Vagina (tissue), 2 donors: ENCODE measurements at places on chromosomes 7 and 10.

DNA sequence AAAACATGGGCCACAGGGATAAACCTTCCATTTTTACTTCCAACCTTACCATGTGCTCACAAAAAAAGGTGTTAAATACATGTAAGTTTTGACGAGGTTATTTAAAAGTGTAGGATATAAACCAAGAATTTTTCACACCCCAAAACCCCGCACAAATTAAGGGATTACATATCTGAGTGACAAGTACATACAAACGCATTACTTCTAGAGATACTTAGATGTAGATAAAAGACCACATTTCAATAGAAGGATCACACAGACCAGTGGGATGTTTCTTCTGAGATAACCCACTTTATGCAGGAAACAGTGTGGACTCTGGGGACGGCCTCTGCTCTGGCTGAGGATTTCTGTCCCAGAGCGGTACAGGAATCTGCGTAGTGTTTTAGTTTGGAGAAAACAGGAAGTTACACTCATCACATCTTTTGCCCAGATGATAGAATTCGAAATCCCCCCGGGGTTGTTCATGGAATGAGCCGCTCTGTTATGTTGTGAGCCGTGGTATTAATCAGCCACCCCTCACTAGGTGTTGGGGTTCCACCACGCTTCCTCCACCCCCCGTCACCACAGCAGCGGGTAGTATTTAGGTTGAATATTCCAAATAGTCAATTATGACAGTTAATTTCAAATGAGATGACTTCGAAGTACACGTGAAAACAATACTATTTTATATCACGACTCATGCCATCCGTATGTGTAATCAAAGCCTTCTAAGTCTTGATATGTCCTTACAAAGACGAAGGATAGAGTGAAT lies 1.3 kb upstream of the CUL1 start:
- DNase-seq = no peak

GRCh38 chr10:9965341-9965740 lies 1052.3 kb upstream of the CELF2 start:
- no peak for DNase-seq

DNA sequence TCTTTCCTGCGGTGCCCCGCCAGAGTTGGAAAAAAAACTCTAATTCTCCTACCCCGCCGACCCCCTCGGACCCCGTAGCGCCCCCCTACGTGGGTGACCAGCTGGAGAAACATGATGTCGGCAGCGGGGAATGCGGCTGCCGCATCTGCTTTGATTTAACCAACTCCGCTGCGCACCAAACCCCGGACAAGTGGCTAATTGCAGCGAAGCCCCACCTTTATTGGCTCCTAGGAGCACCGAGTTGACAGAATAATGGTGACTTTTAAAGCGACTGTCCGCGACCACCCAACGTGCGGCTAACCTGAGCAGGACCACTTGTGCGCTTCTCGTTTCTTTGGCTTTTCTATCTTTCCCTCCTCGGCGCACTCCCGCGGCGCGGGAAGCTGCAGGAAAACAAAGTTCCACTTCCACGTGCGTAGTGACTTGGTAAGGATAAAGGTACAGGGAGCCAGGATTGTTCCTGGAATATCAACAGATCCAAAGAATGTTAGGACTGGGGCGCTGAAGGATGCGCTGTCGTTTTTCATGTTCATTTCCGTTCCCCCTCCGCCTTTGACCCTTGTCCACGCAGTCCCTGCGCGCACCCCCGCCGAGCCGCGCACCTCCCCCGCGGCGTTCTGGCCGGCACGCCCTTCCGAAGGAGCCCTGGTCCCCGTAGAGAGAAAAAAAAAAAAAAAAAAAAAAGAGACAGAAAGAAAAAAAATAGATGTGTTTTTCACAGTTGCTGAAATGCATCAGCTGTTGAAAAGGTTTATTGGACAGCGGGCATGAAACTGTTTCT lies 1.4 kb downstream of the WNT16 start:
- DNase-seq = no peak

DNA sequence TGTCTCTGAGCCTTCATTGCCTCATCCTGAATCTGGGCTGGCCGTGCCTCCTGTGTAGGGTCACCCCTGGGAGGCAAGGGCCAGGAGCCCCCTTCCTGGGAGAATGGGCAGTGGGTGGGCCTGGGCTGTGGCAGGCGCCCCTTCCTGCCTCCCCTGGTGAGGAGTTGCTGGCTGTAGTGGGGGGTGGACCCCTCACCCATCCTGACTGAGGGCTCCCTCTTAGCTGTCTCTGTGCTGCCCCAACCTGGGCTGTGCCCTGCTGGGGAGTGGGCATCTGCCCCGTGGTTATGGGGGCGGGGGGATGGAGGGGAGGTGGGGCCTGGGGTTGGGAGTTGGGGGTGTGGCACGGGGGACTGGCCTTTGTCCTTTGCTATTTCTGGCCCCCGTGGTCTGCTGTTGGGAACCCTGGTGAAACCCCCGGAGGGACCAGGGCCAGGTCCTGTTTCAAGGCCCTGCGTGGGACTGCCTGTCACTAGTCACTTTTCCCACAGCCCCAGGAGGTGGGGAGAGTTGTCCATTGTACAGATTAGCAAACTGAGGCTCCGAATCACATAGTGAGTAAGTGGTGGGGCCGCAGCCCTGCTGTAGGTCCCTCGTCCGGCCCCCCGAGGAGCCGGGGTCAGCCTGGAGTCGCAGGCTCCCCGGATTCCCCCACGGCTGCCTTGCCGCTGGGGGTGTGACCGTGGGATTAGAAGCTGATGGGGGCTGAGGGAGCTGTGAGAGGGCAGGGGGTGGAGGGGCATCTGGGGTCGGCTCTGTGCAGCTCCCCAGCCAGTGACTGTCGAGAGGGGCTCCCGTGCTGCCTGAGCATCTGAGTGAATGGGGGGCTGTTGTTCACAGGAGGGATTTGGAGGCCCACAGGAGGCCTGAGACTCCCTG lies 2.7 kb downstream of the TTYH3 start:
- no peak for DNase-seq

GRCh38 chr7:100157334-100158228 lies 942 bp downstream of the TRAPPC14 start:
- no peak for DNase-seq

DNA sequence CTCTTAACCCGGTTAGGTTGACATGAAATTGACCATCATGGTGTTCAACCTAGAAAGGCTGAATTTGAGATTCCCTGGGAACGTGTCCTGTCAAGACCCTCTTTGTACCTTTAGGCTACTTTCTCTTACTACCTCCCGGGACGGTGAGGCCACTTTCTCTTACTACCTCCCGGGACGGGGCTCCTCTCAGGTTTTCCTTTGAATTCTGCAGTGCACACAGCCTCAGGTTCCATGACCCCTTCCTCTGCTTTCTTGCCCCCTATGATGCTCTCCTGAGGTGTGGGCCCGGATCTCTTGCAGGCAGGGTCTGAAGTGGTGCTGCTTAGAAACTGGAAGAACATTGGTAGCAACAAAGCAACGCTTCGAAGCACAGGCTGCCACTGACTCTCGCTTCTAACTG lies 155.3 kb downstream of the CAMK1D start:
- peak; percentile 67 for DNase-seq

- DNase-seq = no peak
Measured at GRCh38 chr7:45073031-45073785, 15.6 kb downstream of the NACAD start.
